Renal pelvis (tissue), 12 donors: ENCODE measurements at places on chromosomes 12 and 14. TPM values are rescaled to one million over a fixed set of nuclear protein-coding genes. Genes with fewer than 3 reads are reported as not detected.

DNA sequence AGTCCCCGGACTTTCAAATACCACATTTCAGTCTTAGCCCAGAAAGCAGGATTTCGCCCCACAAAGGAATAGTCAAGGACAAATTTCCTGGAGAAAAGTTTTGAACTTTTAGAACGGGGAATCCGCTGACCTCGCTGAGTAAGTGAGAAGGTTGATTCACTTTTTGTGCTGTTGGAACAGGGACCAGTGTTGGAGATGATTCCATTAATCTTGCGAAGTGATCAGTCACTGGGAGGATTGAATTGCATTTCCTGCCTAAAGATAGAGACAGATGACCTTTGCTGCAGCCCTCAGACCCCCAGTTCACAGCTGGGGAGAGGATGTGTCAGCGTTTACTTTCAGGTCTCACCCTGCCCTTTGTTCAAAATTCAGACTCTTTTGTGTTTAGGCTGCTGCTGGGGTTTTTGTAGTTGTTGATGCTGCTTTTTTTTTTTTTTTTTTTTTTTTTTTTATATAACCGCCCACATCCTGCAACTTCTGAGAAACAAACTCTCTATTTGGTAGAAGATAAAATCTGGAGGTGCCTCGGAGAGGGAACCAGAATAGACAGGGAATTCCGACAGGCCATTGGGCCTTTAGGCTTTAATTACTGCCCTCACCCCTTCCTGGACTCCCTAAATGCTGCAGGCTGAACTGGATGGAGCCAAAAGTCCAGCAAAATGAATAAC is 9.8 kb upstream of the KDM2B start:
- DNase-seq = no peak

- no peak for DNase-seq
Observed at GRCh38 chr12:6667559-6668210, 4.8 kb upstream of the ING4 start.

DNA sequence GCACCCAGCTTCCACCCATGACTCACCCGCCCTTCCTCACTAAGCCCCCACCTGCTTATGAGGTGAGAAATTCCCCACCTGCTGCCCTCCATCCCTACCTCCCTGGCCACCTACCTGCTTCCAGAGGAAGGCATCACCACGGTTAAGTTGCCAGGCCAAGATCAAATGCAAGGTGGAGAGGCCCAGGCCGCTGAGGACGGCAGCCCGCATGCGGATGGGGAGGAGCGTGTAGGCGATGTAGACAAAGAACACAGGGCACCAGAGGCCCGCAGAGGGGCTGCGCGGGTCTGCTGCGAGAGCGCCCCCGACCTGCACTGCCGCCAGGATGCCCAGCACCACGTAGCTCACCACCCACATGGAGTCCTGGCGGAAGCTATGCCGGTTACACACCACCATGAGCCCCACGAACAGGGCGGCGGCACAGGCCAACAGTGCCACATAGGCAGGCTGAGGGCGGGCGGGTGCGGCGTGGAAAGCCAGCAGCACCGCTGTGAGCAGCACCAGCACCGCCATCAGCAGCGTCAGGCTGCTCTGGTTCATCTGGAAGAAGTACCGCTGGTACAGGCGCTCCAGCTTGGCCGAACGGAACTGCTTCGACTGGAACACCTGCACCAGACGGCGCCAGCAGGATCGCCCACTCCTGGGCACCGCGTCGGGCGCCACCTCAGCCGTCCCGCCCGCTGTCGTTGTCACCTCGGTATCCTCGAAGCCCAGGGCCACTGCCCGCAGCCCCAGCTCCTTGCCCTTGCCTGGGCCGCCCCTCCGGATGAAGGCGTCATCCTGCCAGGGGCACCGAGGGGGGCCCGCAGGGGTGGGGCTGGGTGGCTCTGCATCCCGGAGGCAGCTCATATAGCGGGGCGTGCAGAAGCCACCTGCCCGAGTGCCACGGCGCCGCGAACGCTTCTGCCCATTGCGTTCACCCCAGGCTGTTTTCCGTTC is 6.2 kb downstream of the ADCY6 start:
- no peak for DNase-seq

- no peak for DNase-seq
Observed at GRCh38 chr12:24751181-24751580, 197.7 kb downstream of the BCAT1 start.

GRCh38 chr12:59086126-59086525 is 165.8 kb upstream of the LRIG3 start:
- DNase-seq = no peak

DNA sequence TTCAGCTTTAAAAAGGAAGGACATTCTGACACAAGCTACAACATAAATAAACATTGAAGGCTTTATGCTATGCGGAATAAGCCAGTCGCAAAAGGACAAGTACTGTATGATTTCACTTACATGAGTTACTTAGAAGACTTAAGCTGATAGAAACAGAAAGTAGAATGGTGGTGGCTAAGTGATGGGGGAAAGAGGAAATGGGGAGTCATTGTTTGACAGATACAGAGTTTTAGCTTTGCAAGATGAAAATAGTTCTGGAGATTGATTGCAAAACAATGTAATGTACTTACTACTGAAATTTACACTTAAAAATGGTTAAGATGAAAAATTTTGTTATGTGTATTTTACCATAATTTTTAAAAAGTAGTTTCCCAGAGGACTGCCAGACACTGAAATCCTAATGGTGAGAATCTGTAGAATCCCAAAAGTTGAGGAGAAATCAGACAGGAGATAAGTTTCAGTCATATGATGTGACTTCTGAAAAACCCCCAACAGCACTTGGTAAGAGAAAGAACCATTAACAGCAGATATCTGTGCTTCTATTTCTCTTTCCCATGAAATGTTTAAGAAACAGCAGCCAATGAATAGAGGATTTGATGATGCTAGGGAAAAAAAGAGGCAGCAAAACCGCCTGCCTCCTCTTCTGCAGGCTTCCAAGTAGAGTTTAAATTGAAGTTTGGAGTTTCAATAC is 16.6 kb upstream of the CLEC2A start:
- no peak for DNase-seq

GRCh38 chr12:78870539-78870938 is 6.0 kb downstream of the SYT1 start:
- no peak for DNase-seq

DNA sequence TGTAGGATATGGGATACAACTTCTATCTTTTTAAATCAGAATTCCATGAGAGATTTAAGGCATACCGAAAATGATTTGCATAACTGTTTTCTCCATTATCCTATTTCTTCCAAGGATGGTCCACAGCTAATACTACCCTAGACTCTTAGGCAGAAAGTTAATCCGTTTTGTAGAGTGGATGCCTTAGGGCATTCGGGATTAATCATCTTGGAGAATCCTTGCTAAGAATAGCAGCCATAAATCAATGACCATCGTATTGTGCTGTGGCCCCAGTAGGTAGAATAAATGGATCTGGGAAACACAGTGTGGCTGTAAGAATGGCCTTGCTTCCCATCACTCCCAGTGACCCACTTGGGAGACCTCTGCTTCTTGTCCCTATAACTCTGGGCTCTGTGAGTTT is 99.6 kb downstream of the SSPN start:
- DNase-seq = no peak

- DNase-seq = no peak
Observed at GRCh38 chr12:58393152-58393551, 451.8 kb downstream of the ATP23 start.

GRCh38 chr12:115632308-115632707 is 645.2 kb downstream of the MED13L start:
- no peak for DNase-seq

- DNase-seq = no peak
Observed at GRCh38 chr12:39830171-39830570, 210.6 kb upstream of the ABCD2 start.

GRCh38 chr12:89568484-89568883 is 42.6 kb upstream of the POC1B start:
- no peak for DNase-seq

The LPAR5 gene
- 1.4 TPM for polyA plus RNA-seq

The ANKRD33 gene
- 0.73 TPM for polyA plus RNA-seq

The TRPV4 gene
- 21.7 TPM for polyA plus RNA-seq

The B3GNT4 gene
- 4.2 TPM for polyA plus RNA-seq

The FKBP11 gene
- polyA plus RNA-seq = 18.3 TPM

The MDGA2 gene
- polyA plus RNA-seq = 2.1 TPM

The KRT2 gene
- polyA plus RNA-seq = not detected

The SLC5A8 gene
- 25.3 TPM for polyA plus RNA-seq

The SLC38A4 gene
- polyA plus RNA-seq = 27.5 TPM

The LRCOL1 gene
- polyA plus RNA-seq = 5.1 TPM

The C12orf54 gene
- 0.61 TPM for polyA plus RNA-seq

The SAMD15 gene
- polyA plus RNA-seq = 8.3 TPM
